ENCODE measurements at places on chromosomes 11 and 22. TPM values are rescaled to one million over a fixed set of nuclear protein-coding genes. Genes with fewer than 3 reads are reported as not detected.

The KRTAP5-8 gene
- not detected for polyA plus RNA-seq

- DNase-seq = no peak
These were observed 51.0 kb upstream of the SC5D start for GRCh38 chr11:121241343-121242211.

DNA sequence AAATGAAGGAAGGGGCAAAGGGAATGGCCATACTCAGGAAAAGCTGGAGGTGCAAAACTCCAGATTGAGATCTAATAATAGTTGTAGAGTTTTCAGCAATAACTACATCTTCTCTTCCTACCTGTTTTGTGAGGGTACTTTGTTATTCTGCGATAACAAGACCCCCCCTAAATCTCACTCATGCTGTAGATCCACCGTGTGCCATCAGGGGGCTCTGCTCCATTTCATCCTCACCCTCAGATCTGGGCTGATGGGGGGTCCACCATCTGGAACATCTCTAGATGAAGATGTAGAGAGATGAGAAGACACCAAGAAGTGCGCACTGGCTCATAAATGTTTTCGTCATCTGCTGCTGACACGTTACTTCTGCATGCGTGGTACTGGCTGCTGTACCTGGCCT is 135.9 kb upstream of the KIRREL3 start:
- no peak for DNase-seq

- peak; percentile 13 for DNase-seq
These were observed 361.3 kb downstream of the GRM5 start for GRCh38 chr11:88704485-88704884.

DNA sequence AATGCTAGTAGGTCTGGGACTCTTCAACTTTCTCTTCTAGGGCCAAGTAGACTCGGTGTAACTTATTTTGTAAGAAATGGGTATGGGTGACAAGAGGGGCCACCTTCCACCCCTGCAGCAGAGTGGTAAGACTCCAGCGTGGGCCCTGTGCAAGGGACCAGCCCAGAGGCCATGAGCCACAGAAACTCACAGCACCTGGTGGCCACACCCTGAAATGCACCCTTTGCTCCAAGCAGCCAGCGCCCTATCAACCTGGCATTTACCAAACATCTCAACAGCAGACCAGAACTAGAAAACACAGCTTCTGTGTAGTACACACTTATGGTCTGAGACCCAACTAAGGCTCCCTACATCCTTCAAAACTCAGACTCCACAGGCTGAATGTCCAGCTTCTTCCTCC is 5.7 kb downstream of the CDCA5 start:
- peak; percentile 15 for DNase-seq

- DNase-seq = no peak
These were observed 114.7 kb upstream of the OR4B1 start for GRCh38 chr11:48101958-48102357.
